ENCODE measurements at places on chromosomes 7 and 10.

DNA sequence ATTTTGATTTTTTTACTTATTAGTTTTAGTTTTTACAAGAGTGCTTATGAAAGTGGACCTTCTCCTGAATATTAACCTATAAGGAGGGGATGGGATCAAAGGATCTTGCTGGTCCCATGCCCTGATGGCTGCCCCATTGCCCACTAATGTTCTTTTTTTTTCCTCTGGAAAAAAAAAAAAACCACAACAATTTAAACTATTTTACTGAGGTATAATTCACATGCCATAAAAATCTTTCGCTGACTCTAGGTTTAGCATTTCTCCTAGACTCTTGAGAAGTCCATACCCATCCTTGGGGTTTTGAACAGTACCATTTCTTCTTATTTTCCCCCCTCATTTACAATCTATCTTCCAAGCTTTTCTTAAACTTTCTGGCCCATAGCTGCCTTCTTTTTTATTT, 481.8 kb downstream of the TFEC start:
- no peak for DNase-seq

- DNase-seq = no peak
Measured at GRCh38 chr7:116780521-116780920, 81.9 kb upstream of the CAPZA2 start.

DNA sequence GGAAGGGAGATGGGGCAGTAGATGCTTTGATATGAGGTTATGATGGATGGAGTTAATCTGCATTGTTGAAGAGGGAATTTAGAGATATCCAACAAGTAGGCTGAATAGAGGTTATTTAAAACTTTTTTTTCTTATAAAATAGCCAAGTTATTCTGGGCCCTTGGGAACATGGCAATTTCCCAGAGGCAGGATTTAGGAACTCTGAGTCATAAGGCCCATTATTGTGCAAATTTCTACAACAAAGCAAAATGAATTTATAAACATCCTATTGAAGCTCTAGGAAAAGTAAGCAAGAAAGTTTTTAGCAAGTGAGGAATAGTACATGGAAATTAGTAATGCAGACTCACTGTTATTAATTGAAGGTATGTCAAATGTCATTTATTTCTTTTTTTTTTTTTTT, 160.9 kb upstream of the NPY start:
- peak; percentile 12 for DNase-seq

GRCh38 chr7:151451626-151452571, 12.0 kb upstream of the CRYGN start:
- DNase-seq = no peak

GRCh38 chr7:115009139-115009538, 87.2 kb downstream of the MDFIC start:
- no peak for DNase-seq

GRCh38 chr10:103736763-103737162, 118.6 kb downstream of the SH3PXD2A start:
- DNase-seq = no peak

- no peak for DNase-seq
Measured at GRCh38 chr7:121433775-121434174, 37.7 kb upstream of the FAM3C start.

DNA sequence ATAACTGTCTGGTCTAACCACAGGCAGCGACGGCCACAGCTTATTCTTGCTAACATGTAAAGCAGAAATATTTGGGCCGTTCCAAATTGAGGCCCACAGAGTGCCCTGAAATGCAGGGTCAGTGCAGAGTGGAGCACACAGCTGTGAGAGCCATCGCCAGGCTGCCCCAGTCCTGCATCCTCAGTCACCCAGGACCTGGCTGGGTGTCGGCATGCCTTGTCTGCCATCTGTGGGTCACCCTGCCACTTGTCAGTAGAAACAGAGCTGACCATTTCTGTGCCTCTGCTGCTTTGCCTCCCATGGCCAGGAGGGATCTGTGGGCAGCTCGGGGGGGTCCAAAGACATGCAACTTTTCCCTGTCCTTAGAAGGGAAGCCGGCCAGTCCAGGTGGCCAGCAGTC, 57.3 kb upstream of the BTBD16 start:
- DNase-seq = no peak

GRCh38 chr7:816751-817671, 15.3 kb upstream of the SUN1 start:
- no peak for DNase-seq
